ENCODE measurements at places on chromosomes 1 and 21.

DNA sequence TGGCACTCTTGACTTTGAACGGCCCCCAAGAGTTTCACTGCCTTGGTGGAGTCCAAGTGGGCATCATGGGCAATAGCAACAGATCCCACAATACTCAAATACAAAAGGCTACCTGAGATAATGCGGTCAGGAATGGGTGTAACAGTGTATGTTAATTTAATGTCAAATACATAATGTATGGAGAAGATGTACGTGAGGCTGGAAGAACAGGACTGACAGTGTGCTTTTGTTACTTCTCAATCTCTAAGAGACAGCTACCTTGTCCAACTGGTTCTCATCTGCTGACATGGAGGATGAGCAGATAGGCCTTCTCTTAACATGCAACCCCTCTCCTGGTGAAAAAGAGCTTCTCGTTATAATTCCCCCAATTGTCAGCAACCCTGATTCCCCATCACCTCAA, 167.2 kb downstream of the APP start:
- no peak for DNase-seq

DNA sequence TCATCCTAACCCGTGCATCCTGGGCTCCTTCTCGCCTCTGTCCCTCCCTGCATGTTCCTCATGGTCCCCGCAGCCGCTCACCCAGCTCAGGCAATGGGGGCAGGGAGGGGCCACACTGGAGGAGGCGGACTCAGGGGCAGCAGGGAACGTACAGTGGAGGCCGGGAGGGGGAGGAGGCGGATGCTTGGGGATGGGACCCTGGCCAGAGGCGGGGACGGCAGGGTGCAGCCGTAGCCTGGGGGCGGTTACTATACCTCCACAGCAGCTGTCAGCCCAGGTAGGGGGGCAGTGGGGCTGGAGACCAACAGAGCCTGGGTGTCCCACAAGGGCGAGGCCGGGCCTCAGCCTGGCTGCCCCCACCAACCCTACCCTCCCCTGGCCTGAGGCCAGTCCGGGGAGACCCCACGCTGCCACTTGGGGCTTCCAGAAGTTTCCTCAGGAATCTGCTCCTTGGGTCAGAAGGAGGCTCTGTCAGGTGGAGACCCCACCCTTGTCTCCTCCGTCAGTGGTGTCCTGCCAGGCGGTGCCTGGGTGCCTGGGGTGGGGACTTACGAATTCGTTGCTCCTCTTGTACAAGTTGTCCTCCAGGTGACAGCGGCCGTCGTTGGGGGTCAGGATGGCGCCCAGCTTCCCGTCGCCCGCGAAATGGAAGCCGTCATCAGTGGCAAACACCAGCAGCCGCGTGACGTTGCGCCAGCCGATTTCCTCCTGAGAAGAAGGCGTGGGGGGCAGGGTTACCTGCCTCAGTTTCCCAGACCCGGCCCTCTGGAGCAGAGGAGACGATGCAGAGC, 20.7 kb downstream of the ITGB2 start:
- DNase-seq = no peak

- no peak for DNase-seq
Observed at GRCh38 chr1:101086783-101087182, 61.2 kb upstream of the DPH5 start.

DNA sequence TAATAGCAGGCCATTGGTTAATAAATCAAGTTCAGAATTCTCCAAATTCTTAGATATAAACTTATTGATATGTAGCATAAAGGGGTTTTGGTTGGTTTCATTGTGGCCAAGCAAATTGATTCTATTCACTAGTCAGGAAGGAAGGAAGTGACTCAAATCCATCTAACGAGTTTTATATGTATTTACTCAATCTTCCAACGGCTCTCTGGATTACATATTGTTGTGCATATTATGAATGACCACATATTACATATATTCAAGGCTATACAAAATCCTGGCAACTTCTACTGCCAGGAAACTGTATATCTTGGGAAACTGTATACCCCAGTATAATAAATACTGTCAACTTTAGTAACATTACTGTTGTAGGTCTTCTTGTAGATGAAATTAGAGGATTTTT, 20.1 kb upstream of the PDE4B start:
- DNase-seq = no peak

GRCh38 chr1:101238031-101238628, 1.3 kb downstream of the S1PR1 start:
- DNase-seq = no peak

DNA sequence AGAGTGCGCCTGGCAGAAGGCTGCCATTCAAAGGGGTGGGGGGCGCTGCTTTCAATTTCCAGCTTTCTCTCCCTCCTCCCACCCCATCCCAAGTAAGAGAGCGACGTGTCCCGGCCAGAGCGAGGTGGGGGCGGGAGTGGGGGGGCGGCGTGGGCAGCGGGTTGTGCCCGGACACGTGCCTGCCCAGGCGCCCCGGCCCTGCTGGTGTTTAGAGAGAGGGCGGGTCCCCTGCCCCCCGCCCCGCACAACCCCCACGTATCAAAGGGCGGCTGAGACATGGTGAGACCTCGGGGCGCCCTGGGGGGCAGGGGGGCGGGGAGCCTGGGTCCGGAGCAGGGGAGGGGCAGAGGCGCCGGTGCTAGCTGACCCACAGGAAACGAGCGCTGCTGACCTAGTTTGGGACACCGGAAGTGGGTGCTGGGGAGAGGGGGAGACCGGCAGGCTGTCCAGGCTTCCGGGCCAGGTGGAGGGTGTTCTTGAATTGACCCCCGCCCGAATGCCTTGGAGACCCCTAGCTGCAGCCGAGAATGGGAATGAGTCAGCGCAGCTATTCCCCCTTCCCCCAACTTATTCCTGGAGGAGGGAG, 1.3 kb downstream of the ZBTB7B start:
- DNase-seq = peak; percentile 52

GRCh38 chr1:25034736-25035522, 104.9 kb upstream of the RUNX3 start:
- no peak for DNase-seq

DNA sequence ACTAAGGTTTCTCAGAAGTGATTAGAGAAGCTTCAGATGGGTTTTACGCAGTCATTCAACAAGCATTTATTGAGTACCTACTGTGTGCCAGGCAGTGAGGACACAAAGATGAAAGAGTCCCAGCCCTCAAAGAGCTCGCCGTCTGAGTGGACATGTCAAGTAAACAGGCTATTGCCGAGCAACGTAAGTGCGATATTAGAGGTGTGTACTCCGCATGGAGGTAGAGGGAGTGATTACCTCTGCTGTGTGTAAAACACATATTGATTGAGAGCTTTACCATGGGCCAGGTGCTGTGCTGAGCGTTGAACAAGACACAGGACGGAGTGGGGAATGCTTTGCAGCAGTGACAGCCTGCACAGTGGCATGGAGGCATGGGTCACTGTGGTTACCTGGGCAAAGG, 49.5 kb upstream of the GPR37L1 start:
- DNase-seq = no peak

GRCh38 chr21:42655796-42656770, 2.7 kb downstream of the PDE9A start:
- DNase-seq = no peak

- peak; percentile 83 for DNase-seq
Observed at GRCh38 chr1:217453816-217454215, 177.1 kb downstream of the GPATCH2 start.

- no peak for DNase-seq
Observed at GRCh38 chr1:25723250-25723880, 76.6 kb upstream of the SELENON start.

DNA sequence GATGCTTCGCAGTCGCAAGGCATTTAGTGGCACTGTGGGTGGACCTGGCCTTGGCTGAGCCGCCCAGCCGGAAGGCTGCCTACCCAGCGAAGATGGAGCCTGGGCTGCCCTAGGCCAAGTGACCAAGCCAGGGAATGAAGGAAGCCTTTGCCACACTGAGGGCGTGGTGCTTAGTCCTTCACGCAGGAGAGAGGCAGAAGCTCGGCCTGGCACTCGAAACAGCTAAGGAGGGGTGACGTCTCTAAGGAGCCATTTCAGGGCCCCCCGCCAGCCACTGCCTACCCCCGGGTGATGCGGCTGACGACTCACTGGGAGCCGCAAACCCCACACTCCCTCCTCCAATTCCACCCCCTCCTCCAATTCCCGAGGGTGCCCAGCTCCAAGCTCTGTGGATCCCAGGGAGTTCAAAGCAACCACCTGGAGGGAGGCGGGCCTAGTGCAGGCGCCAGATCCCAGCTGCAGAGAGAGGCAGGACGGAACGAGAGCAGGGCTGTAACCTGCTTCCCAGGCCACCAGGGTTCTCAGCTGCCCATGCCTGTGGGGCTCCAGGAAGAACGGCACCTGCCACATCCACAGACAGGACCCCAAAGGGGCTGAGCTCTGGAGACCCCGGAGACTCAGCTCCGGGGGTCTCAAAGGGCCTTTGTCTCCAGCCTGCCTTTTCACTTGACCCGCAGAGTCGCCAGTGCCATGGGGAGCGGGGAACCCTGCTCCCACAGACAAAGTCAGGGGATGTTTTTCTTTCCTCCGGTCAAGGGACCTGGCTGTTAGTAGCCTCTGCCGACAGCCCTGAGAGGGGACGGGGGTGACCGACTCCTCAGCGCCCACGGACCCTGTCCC, 75.8 kb downstream of the ARHGEF16 start:
- DNase-seq = no peak

DNA sequence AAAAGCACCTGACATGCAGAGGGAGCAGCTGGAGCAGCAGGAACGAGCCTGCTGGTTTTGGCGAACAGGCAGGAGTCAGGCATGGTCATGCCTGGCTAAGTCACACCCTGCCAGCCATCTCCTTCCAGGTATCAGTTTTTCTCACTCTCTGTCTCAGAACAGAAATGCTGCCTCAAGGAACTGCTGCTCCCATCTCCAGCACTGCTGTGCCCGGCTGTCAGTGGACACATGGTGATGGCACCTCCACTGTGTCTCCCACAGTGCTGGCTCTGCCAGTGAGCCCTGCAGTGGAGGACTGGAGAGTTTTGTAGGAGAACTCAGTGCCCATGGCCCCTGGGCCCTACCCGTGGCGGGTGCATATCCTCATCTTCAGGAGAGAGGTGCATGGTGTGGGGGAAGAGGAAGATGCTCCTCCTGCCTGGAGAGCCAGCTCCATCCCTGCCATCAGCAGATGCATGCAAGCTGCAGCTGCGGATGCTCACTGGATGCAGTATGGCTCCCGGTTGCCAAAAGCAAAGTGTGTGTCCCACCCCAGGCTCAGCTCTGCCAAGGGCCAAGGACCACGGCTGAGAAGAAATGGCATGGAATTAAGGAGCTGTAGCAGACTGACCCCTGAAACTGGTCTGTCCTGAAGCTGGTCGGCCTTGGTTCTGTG, 114.7 kb downstream of the GRIK3 start:
- DNase-seq = no peak

- DNase-seq = no peak
Observed at GRCh38 chr1:181179279-181179986, 90.9 kb downstream of the IER5 start.

DNA sequence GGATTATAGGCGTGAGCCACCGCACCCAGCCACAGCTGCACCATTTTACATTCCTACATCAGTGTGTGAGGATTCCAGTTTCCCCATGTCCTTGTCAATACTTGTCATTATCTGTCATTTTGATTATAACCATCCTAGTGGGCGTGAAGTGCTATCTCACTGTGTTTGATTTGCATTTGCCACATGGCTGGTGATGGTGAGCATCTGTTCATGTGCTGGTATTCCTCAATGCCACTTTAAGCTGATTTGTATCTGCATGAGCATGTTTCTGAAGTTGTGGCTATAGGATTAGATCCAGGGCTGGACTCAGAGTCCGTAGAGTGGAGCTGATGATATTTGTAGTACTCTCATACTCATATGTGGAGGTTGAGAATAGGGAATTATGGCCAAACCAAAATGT, 36.6 kb downstream of the SRRM1 start:
- DNase-seq = no peak

- peak; percentile 85 for DNase-seq
Observed at GRCh38 chr1:31714442-31715086, 10.7 kb upstream of the COL16A1 start.

All from amniotic epithelial cell (primary cell).